Progenitor cell of endocrine pancreas (in vitro differentiated cells): ENCODE measurements at places on chromosomes 4 and X. TPM values are rescaled to one million over a fixed set of nuclear protein-coding genes. Genes with fewer than 3 reads are reported as not detected.

GRCh38 chrX:138011468-138011867 is 445.5 kb downstream of the ZIC3 start:
- DNase-seq, result no peak
- no peaks in the 10 kb centered on the region for H3K27me3 ChIP-seq
- H3K4me1 ChIP-seq, result no peaks in the 10 kb centered on the region

DNA sequence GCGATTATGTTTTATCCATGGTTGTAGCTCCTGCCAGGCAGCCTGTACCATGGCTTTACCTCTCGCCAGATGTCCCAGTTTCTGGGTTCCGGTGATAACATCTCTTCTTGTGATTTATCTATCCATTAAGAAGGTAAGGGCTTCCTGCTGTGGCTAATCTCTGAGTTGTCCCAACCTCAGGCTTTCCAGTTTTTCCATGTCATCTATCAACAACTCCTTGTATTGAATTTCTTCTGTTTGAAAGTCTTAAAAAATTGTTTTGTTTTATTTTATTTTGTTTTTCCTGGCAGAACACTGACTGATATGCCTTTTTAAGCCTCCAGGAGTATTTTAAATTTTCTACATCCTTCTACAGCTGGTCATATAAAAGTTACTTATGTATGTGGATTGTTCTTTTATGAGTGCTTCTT is 241.9 kb downstream of the ANTXR2 start:
- no peaks in the 10 kb centered on the region for H3K4me1 ChIP-seq
- H3K4me3 ChIP-seq, result no peak overlapping the region
- no peak for DNase-seq
- no peak overlapping the region for H3K27ac ChIP-seq

- H3K36me3 ChIP-seq, result no peaks in the 10 kb centered on the region
- no peaks in the 10 kb centered on the region for H3K4me1 ChIP-seq
- no peak overlapping the region for H3K4me3 ChIP-seq
Observed at GRCh38 chrX:113384628-113385027, 544.0 kb upstream of the AMOT start.

- H3K27ac ChIP-seq, result no peak overlapping the region
- no peaks in the 10 kb centered on the region for H3K27me3 ChIP-seq
- no peak for DNase-seq
Observed at GRCh38 chr4:40305328-40306170, 29.6 kb upstream of the CHRNA9 start.

- H3K27me3 ChIP-seq, result no peaks in the 10 kb centered on the region
- no peak overlapping the region for H3K4me3 ChIP-seq
- H3K36me3 ChIP-seq, result peaks cover 3% of the 10 kb centered on the region
- no peak for DNase-seq
- peaks cover 9% of the 10 kb centered on the region for H3K4me1 ChIP-seq
- H3K27ac ChIP-seq, result no peak overlapping the region
Observed at GRCh38 chr4:150250998-150251651, 172.9 kb downstream of the DCLK2 start.

- no peaks in the 10 kb centered on the region for H3K27me3 ChIP-seq
- H3K4me1 ChIP-seq, result peaks cover 5% of the 10 kb centered on the region
Observed at GRCh38 chr4:182354867-182355266, 111.7 kb downstream of the TENM3 start.

GRCh38 chr4:154658680-154659405 is 46.4 kb upstream of the FGG start:
- H3K36me3 ChIP-seq, result peaks cover 11% of the 10 kb centered on the region
- no peak overlapping the region for H3K27ac ChIP-seq
- H3K4me1 ChIP-seq, result peaks cover 6% of the 10 kb centered on the region
- H3K4me3 ChIP-seq, result no peak overlapping the region
- DNase-seq, result no peak
- no peaks in the 10 kb centered on the region for H3K27me3 ChIP-seq

GRCh38 chrX:42821803-42822443 is 44.0 kb upstream of the PPP1R2C start:
- H3K4me3 ChIP-seq, result no peak overlapping the region
- no peak for DNase-seq

- no peak overlapping the region for H3K4me3 ChIP-seq
- peaks cover 23% of the 10 kb centered on the region for H3K36me3 ChIP-seq
- H3K4me1 ChIP-seq, result no peaks in the 10 kb centered on the region
- H3K27me3 ChIP-seq, result no peaks in the 10 kb centered on the region
Observed at GRCh38 chr4:67725132-67725531, 24.2 kb upstream of the UBA6 start.

- DNase-seq, result no peak
- peaks cover 3% of the 10 kb centered on the region for H3K4me1 ChIP-seq
- H3K36me3 ChIP-seq, result no peaks in the 10 kb centered on the region
- peaks cover 4% of the 10 kb centered on the region for H3K27me3 ChIP-seq
- H3K4me3 ChIP-seq, result no peak overlapping the region
- peak overlapping the region; percentile 41 for H3K27ac ChIP-seq
Observed at GRCh38 chr4:7139167-7139982, 53.0 kb upstream of the SORCS2 start.

DNA sequence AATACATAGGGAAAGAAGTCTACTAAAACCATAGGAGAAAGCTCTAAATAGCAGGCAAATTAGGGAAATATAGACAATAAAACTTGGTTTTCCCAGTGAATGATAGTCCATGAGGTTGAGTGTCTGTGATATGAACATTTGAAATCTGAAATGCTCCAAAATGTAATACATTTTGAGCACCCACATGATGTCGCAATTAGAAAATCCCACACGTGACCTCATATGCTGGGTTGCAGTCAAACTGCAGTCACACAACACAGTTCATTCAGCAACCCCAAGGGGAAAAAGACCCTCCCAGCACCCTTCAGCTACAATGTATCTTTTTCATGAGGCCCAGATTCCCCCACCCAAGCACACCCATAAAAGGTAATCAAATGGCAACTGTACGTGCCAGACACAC is 155.6 kb downstream of the BTC start:
- H3K36me3 ChIP-seq, result no peaks in the 10 kb centered on the region
- H3K4me3 ChIP-seq, result no peak overlapping the region
- H3K27ac ChIP-seq, result no peak overlapping the region

DNA sequence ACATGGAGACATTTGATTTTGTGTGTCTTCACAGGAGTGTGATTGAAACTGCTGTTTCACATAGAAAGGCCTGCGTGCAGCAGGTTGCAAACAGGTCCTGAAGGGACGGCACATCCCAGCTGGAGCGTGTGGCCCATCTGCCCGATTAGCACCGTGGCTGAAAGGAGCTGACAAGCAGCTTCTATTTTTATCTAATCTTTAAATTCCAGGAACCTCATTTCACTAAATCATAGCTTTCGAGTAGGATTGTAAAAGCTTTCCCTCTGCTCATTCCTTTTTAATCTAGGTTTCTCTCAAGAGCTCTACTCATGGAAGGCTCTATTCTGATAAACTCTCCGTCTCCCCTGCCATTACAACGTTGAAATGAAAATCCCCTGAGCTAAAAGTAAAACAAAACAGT is 106.8 kb downstream of the FSTL5 start:
- no peak overlapping the region for H3K4me3 ChIP-seq
- DNase-seq, result no peak
- no peaks in the 10 kb centered on the region for H3K36me3 ChIP-seq
- peaks cover 4% of the 10 kb centered on the region for H3K4me1 ChIP-seq
- H3K27ac ChIP-seq, result no peak overlapping the region

DNA sequence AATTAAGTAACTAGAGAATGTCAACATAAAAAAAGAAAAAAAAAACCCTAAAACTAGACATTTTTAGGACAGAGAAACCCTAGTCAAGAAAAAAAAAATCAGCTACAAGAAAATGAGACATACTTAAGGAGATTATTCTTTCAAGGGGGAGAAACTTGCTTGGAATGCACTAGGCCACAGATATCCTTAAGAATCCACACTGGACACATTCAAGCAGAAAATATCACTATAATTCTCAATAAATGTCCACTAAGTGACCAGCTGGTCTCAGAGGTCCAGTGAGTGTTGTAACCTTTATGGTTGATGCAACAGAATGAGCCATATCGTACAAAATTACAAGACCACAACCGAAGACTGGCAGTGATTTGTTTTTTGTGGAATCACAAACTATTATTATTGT is 15.6 kb upstream of the IBSP start:
- DNase-seq, result no peak
- H3K4me1 ChIP-seq, result no peaks in the 10 kb centered on the region
- H3K27me3 ChIP-seq, result no peaks in the 10 kb centered on the region
- H3K36me3 ChIP-seq, result no peaks in the 10 kb centered on the region
- H3K4me3 ChIP-seq, result no peak overlapping the region

- DNase-seq, result no peak
- H3K27ac ChIP-seq, result no peak overlapping the region
- no peaks in the 10 kb centered on the region for H3K36me3 ChIP-seq
- no peaks in the 10 kb centered on the region for H3K4me1 ChIP-seq
- no peak overlapping the region for H3K4me3 ChIP-seq
Observed at GRCh38 chr4:86250006-86250405, 109.8 kb downstream of the MAPK10 start.

- DNase-seq, result no peak
- H3K27ac ChIP-seq, result peak overlapping the region; percentile 83
- no peaks in the 10 kb centered on the region for H3K27me3 ChIP-seq
- H3K4me1 ChIP-seq, result peaks cover 37% of the 10 kb centered on the region
- H3K4me3 ChIP-seq, result no peak overlapping the region
- H3K36me3 ChIP-seq, result peaks cover 18% of the 10 kb centered on the region
Observed at GRCh38 chr4:76198411-76199237, 15.0 kb downstream of the SCARB2 start.

DNA sequence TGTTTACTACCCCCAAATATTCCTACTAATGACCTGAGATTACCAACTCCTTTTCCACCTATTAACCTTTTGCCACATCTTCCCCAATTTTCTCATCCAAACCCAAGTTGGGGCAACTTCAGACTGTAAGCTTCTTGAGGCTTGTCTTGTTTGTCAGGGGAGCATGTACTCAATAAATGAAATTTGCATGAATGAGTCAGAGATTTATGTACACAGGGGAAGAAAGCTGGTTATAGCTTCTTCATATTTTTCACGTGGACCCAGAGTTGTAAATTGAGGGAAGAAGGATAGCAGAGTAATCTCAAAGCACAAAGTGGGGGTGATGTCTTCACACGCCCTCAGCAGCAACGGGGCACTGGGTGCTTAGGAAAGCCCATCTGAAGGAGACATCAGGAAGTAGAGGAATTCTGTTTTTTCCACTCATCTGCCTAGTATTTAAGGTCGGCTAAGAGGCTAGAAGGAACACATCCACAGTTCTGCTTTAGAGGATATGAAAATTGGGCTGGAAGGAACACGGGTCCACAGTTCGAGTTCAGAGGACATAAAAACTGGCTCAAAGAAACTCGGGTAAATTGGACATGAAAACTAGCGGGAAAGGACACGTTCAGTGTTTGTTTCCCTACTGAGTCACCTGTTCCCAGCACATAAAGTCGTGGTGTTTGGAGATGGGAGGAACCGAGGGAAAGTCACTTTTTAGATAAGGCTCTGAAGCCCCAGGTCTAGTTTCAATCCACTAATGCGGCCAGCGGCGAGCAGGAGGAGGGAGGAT is 696 bp upstream of the CA5B start:
- H3K36me3 ChIP-seq, result no peaks in the 10 kb centered on the region
- DNase-seq, result no peak

DNA sequence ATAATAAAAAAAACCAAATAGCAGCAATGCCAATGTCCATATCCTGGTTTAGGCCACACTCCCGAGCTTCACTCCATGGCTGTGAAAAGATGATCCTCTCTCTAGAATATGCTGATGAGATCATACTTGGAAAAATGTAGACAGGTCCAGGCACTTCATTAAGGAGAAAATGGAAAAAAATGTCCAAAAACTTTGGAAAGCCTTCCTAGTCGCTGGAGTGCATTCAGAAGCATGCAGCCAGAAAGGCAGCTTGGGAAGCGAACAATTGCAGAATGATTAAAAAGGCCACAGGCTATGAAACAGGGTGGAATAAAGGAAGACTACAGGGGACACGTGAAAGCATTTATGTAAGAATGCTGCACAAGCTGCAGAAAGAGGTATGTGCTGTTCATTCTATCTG is 165.6 kb upstream of the HCCS start:
- H3K4me3 ChIP-seq, result no peak overlapping the region
- peaks cover 1% of the 10 kb centered on the region for H3K36me3 ChIP-seq

DNA sequence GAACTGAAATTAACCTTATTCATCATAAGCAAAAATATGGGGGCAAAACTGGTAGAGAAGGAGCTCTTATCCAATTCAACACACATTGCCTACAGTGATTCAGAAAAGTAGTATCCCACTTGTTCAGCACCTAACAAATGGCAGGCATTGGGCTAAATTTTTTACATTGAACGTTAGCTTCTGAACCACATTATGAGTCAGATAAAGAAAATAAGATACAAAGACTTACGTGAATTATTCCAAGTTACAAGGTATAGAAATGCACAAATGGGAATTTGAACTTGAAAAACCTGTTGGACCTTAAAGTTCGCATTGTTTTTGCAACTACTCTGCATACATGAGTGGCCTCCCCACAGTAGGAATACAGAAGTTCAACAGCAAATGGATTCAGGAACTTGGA is 210.6 kb downstream of the LDB2 start:
- no peak for DNase-seq
- H3K4me1 ChIP-seq, result no peaks in the 10 kb centered on the region
- no peaks in the 10 kb centered on the region for H3K36me3 ChIP-seq
- no peak overlapping the region for H3K4me3 ChIP-seq
- no peak overlapping the region for H3K27ac ChIP-seq
- peaks cover 6% of the 10 kb centered on the region for H3K27me3 ChIP-seq

DNA sequence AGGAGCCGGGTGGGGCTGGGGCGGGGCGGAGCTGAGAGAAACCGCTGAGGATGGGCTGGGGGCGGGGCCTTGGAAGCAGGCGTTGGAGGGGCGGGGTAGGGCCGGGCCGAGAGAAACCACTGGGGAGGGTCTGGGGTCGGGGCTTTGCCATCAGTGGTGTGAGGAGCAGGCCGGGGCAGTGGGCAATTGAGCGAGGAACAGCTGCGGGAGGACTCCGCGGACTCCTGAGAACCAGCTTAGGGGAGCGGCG is 1.3 kb upstream of the EOLA2 start:
- H3K4me1 ChIP-seq, result peaks cover 1% of the 10 kb centered on the region
- H3K27ac ChIP-seq, result peak overlapping the region; percentile 96
- DNase-seq, result no peak
- no peaks in the 10 kb centered on the region for H3K27me3 ChIP-seq
- H3K4me3 ChIP-seq, result peak overlapping the region; percentile 83
- no peaks in the 10 kb centered on the region for H3K36me3 ChIP-seq

- no peak for DNase-seq
- H3K4me1 ChIP-seq, result no peaks in the 10 kb centered on the region
- no peak overlapping the region for H3K4me3 ChIP-seq
- no peak overlapping the region for H3K27ac ChIP-seq
Observed at GRCh38 chr4:40769266-40769665, 19.5 kb downstream of the NSUN7 start.

Gene MAGED4
- total RNA-seq, result 127 and 128 TPM in 2 replicates

Gene PPARGC1A
- 0.93 and 3.7 TPM in 2 replicates for total RNA-seq

Gene SMIM43
- not detected in 2 replicates for total RNA-seq

Gene MAGEA11
- total RNA-seq, result 0.22 TPM in 1 of 2 replicates, not detected in the other

Gene PF4V1
- total RNA-seq, result not detected in 2 replicates

Gene CXCL3
- 1.7 and 1.8 TPM in 2 replicates for total RNA-seq

Gene IL2
- total RNA-seq, result not detected in 2 replicates

Gene ARHGAP4
- total RNA-seq, result 16.4 and 16.7 TPM in 2 replicates
